NCI-H2227 treated with DMSO at 0.1 percent for 48 hours (cell line): ENCODE measurements at places on chromosomes 12 and 14.

DNA sequence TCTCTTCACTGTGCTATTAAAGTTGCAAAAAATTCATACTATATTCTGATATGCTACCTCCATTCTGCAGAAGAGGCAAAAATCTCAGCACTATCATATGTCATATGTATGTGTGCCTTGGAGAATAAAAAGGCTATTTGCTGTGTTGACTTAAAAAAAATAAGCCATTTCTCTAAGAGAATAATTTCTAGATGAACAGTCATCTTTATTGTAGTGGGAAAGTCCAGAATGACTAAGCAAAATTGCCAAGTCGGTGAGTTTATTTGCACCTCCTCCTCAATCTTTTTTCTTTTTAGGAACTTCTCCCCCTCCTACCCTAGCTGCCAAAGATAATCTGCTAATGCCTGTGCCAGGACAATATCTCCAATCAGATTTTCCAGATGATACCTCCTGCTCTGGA, 353.8 kb upstream of the FAR2 start:
- no peak for DNase-seq

DNA sequence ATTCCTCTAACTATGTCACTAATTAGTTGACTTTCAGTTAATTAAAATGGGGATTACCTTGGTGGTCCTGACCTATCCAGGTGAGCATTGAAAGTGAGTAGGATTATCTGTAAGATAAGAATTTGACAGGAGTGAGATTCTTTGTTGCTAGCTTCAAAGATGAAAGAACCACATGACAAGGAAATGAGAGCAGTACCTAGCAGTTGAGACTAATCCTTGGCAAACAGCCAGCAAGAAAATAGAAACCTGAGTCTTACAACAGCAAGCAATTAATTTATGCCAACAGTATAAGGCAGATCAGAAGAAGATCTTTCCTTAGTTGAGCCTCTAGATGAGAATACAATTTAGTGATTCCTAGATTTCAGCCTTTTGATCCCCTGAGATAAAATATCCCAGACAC, 1058.4 kb downstream of the LRFN5 start:
- no peak for DNase-seq

DNA sequence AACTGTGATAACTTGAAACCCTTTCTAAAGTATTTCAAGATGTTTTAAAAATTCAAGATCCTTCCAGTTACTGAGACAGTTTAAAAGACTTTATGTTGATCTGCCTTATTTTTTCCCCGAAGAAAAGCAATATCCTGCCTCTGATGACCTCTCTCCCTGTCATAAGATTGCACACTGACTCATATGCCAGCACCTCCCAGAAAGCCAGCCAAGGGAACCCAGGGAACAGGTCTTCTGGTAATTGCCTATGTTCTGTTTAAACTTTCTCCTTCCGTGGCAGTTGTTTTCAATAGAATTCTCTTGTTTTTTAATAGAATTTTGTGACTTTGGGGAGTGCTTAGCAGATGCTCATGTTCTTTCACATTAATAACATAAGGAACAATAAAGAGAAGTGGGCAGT, 300.2 kb upstream of the PRKD1 start:
- no peak for DNase-seq

DNA sequence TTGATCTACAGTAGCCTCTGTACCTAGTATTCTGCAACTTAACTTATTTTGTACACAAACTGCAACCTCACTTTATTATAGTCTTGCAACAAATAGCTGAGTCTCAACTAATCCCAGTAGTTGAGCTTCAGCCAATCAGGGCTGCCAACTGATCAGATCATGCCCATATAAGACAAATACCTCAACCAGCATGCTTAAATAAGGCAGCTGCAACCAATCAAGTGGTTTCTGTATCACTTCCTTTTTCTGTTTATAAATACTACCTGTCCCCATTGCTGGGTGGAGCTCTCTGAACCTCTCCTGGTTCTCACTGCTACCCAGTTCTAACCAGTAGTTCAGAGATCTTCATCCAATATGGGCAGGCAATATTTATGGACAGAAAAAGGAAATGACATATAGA, 248.5 kb upstream of the FBXO33 start:
- no peak for DNase-seq

GRCh38 chr14:54929556-54929955, 26.9 kb upstream of the GCH1 start:
- DNase-seq = no peak

- DNase-seq = no peak
These were observed 120.2 kb downstream of the SAMD4A start for GRCh38 chr14:54686871-54687749.

GRCh38 chr14:87940382-87940781, 52.6 kb downstream of the GALC start:
- DNase-seq = no peak

- DNase-seq = no peak
These were observed 4.6 kb upstream of the LRRC23 start for GRCh38 chr12:6899837-6900519.

GRCh38 chr14:76715101-76715500, 46.2 kb upstream of the VASH1 start:
- no peak for DNase-seq

- no peak for DNase-seq
These were observed 53.4 kb downstream of the HNRNPC start for GRCh38 chr14:21215879-21216251.

DNA sequence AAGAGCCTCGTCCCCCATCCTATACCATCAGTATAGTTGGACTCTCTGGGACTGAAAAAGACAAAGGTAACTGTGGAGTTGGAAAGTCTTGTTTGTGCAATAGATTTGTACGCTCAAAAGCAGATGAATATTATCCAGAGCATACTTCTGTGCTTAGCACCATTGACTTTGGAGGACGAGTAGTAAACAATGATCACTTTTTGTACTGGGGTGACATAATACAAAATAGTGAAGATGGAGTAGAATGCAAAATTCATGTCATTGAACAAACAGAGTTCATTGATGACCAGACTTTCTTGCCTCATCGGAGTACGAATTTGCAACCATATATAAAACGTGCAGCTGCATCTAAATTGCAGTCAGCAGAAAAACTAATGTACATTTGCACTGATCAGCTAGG, 13.6 kb downstream of the ARHGAP5 start:
- no peak for DNase-seq

DNA sequence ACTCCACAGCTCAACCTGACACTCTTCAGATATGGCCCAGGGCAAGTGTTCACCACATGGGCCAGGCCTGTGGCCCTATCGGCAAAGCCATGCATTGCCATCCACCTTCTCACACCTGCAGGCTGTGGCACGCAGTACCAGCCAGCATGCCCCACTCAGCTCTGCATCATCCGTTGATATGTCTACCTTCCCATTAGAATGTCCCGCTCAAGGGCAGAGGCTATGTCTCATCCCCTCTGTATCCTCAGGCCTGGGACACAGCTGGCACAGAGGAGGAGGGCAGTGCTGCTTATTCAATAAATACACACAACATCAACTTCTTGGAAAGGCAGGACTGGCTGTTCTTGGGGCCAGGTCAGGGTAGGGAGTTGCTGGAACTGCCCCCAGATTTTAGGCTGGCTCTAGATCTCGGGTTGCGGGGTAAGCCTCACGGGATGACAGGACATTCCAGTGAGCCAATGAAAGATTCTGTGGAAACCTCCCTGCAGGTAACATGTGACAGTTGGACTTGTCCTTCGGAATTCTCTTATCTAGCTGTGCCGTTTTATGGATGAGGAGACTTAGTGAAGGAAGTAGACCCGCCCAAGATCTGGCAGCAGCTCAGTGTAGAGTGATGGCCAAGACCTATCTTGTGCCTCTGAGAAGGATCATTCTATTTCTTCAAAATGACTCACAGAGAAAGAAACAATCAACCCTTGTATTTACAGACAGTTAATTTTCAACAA, 25.6 kb downstream of the SYNE3 start:
- DNase-seq = no peak

DNA sequence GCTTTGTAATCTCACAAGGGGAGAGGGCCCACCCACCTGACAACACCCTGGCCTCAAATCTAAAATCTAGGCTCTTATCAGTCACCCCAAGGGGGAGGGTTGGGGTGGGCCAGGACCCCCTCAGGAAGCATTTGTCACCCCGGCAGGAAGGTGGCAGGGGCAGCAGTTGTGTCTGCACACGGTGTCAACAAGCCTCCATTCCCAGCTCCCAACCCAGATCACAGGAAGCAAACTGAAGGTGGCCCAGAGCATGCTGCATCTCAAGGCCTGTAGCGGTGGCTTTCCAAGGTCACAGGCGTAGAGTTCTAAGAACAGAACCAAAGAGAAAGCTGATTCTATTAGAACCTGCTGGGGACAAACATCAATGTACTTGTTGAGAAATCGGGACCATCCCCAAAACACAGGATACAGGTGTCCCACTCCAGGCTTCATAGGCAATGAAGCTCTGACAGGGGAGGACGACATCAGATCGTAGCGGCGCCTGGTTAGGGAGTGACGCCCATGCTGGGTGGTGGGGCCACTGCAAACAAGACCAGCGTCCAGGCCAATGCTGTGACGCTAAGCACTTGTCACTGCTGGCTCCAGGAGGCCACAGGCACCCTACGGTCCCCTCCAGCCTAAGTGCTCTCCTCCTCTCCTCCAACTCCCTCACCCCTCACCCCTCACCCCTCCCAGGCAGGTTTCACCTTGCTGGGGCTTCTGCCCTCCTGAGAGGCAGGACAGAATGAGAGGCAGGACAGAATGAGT, 52.9 kb downstream of the CCDC88C start:
- no peak for DNase-seq

GRCh38 chr12:80849337-80849736, 88.4 kb downstream of the LIN7A start:
- DNase-seq = peak; percentile 89

GRCh38 chr12:76206677-76207072, 122.2 kb upstream of the NAP1L1 start:
- no peak for DNase-seq

DNA sequence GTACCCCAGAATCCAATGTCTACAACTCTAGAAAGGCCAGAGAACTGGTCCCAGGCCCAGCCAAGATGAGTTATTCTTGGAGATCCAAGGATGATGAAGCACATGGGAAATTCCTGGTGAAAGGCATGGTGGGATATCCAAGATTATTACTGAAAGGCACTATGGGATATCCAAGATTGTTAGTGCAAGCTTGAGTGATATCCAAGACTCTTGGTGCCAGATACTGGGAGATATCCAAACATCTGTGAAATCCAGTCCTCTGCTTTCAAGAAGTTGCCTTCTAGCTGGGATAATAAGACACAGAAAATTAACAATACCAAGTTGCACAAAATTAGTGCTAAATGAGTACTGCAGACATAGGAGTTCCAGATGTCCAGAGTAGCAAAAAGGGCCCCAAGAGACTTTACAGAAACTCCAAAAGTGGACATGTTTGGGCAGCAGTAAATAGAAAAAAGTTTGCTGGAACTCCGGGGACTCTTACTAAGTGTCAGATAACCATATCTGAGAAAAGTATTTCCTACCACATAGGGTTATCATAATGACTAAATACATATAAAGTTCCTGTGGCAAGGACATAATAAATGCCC, 34.6 kb downstream of the PHLDA1 start:
- DNase-seq = no peak

- no peak for DNase-seq
These were observed 1071.9 kb downstream of the FLRT2 start for GRCh38 chr14:86601813-86602212.

DNA sequence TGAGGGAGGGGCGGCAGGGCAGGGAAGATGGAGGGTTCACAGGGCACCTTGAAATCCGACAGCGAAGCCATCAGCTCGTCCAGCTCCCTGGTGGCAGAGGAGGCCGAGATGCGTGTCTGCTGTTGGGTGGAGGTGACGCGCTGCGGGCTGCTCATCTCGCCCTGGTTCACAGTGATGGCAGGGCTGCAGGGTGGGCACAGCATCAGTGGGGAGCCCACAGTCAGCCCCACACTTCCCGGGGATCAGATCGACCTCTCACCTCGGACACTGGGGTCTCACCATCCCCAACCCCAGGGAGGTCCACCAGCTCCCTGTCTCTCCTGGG, 20.6 kb upstream of the RPLP0 start:
- no peak for DNase-seq

- no peak for DNase-seq
These were observed 81.6 kb downstream of the IPO8 start for GRCh38 chr12:30614031-30614430.

- DNase-seq = no peak
These were observed 21.0 kb downstream of the PTPN11 start for GRCh38 chr12:112439769-112440168.

GRCh38 chr14:24426150-24426911, 3.1 kb downstream of the CBLN3 start:
- DNase-seq = no peak

DNA sequence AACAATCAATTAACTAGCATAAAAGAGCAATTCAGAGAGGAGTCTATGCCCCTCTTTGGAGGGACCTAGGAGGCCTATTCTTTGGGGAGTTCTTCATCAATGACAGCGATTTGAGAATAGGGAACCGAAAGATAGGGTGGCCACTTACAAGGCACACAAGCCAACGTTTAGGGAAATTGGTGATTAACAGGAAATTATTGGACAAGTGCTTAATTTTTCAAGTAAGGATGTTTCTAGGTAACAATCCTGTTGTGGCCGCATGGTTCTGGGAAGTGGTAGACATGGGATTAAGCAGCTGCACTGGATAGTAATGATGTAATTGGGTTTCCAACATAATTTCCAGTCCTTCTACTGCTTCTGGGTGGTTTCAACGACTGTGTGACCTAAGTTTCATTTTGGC, 83.2 kb downstream of the HMGA2 start:
- no peak for DNase-seq

DNA sequence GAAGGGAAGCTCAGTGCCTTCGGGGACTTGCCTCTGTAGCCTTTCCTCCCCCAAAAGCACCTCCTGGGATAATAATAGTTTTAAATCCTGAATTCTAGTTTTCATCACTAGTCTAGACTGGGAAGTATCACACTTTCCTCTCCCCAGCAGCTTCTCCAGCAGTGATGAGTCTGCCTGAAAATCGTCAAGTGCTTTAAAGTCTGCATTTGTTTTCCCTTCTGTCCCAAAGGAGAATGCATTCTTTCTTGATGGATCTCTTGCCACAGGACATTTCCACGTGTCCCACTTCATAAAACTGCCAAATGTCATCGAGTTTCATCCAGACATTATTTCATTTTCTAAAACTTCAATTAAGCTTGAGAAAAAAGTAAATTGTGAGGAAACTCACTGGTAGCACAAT, 15.0 kb downstream of the CSRP2 start:
- DNase-seq = no peak

GRCh38 chr14:44369401-44370123, 137.5 kb downstream of the FSCB start:
- DNase-seq = no peak

DNA sequence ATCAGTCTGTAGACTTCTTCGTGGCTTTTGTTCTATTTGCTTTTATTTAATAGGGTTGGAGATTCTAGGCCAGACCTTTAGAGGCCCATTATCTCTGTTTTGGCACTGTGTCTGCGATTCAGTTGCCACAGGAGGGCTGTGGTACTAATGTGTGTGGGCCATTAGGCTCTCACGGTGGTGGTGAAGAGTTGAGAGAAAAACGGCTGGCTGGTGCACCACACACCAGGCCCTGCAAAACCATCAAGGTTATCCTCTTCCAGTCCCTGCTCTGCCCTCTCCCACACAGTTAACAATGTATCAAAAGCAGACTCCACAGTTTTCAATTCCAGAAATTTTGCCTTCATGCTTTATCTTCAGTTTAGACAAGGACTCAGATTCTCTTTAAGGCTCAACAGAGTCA, 97.7 kb downstream of the MYF5 start:
- DNase-seq = no peak
